ENCODE measurements at places on chromosomes 6 and 20. TPM values are rescaled to one million over a fixed set of nuclear protein-coding genes. Genes with fewer than 3 reads are reported as not detected.

GRCh38 chr6:161115468-161115867 lies 123.9 kb downstream of the MAP3K4 start:
- no peaks in the 10 kb centered on the region for H3K4me1 ChIP-seq
- H3K27me3 ChIP-seq: no peaks in the 10 kb centered on the region
- no peak overlapping the region for H3K27ac ChIP-seq
- peaks cover 5% of the 10 kb centered on the region for H3K36me3 ChIP-seq
- DNase-seq: no peak

The SPO11 gene
- not detected for total RNA-seq

- no peaks in the 10 kb centered on the region for H3K27me3 ChIP-seq
- H3K27ac ChIP-seq: no peak overlapping the region
- H3K36me3 ChIP-seq: no peaks in the 10 kb centered on the region
- DNase-seq: no peak
- H3K4me3 ChIP-seq: no peak overlapping the region
Measured at GRCh38 chr6:52391599-52391998, 28.5 kb upstream of the EFHC1 start.

DNA sequence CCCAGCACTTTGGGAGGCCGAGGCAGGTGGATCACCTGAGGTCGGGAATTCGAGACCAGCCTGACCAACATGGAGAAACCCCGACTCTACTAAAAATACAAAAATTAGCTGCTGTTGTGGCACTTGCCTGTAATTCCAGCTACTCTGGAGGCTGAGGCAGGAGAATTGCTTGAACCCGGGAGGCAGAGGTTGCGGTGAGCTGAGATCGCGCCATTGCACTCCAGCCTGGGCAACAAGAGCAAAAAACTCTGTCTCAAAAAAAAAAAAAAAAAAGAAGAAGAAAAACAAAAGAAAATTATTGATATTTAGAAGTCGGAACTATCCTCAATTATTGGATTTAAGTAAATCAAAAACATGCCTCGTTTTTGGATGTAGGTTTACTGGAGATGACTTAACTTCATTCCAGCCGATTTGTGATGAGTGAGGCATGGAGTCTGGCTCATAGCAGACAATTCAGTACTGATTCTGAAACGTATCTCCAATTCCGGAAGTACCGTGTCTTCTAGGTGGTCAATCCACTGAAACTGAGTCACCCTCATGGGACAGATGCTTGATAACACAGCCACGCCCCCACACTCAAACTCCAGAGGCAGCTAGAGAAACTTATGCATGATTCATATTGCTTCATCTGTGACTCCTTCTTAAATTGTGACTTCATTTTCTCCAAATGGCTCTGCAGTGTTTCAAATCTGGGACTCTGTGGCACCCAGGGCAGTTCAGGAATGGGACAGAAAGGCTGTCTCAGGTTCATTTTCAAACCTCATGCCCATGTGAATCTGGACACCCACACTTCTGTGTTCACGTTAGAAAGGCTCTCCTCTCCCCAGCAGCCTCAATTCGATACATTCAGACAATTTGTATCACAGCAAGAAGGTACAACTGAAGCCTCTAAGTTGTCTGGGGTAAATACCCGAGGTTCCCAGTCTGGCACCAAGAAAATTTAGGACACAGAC lies 110.4 kb upstream of the ARMC2 start:
- no peak overlapping the region for H3K4me3 ChIP-seq
- H3K27me3 ChIP-seq: no peaks in the 10 kb centered on the region
- H3K36me3 ChIP-seq: no peaks in the 10 kb centered on the region
- no peak for DNase-seq
- H3K27ac ChIP-seq: peak overlapping the region; percentile 28
- no peaks in the 10 kb centered on the region for H3K4me1 ChIP-seq

The PTK6 gene
- 0.16 TPM for total RNA-seq
